ENCODE measurements at places on chromosomes 12 and 14.

DNA sequence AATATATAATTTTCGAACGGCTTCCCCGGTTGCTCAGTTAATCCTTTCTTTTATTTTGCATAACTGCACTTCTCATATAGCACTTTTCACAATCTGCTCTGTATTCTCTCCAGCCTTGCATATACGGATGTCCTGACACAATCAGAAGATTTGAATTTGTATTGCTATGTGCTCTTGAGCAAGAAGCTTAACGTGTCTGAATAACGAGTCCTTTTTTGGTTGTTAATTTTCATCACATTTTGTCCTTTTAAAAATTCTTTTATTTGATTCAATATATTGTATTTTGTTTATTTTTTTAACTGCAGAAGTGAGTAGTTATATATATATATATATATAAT lies 17.6 kb downstream of the A2M start:
- DNase-seq, result no peak

GRCh38 chr14:81416194-81416952 lies 16.2 kb upstream of the STON2 start:
- no peak for DNase-seq

- no peak for DNase-seq
These were observed 89.3 kb downstream of the GARIN6 start for GRCh38 chr12:99736760-99737269.

- no peak for DNase-seq
These were observed 153.9 kb upstream of the RMST start for GRCh38 chr12:97308576-97309198.

GRCh38 chr12:45051572-45052125 lies 750 bp upstream of the DBX2 start:
- no peak for DNase-seq

DNA sequence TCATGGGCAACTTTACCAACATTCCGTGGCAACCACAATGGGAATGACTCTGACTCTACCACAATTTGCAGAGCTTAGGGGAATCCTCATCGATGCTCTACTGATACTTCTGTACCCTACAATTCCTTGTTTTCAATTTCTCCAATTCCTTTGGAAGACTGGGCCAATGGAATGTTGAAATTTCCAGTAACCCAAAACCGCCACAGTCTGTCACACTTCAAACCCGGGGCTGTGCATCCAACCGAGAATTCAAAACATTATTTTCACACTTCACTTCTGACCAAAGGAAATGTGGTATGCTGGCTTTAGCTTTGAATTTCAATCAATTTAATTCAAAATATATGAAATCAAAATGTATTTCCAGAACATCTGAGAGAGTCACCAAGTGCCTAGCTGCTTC lies 951.4 kb downstream of the VRK1 start:
- no peak for DNase-seq

DNA sequence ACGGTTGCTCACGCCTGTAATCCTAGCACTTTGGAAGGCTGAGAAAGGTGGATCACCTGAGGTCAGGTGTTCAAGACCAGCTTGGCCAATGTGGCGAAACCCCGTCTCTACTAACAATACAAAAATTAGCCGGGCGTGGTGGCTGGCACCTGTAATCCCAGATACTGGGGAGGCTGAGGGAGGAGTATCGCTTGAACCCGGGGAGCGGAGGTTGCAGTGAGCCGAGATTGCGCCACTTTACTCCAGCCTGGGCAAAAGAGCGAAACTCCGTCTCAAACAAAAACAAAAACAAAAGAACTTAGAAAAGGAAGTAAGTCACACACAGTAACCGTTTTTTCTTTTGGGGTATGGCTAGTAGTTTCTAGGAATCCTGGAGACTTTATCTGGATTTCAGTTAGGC lies 1.7 kb upstream of the PALS1 start:
- DNase-seq, result no peak

DNA sequence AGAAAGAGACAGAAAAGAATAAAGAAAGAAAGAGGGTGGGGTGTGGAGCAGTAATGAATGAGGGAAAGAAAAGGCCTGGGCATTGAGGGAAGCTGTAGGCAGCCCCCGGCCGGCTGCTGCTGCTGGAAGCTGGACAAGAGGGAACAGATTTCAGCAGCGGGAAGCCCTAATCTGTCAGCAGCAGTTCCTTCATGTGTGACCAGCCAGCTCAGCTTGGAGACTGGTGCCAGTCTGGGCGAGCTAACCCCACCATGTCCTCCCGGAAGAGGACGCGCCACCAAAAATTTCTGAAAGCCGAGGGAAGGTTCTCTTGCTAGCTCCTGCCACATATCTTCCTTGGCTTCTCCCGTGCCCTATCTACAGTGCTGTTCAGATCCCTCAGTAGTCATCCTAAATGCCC lies 236.8 kb downstream of the GRIN2B start:
- DNase-seq, result no peak

GRCh38 chr12:64729909-64730587 lies 29.2 kb downstream of the GNS start:
- DNase-seq, result no peak

DNA sequence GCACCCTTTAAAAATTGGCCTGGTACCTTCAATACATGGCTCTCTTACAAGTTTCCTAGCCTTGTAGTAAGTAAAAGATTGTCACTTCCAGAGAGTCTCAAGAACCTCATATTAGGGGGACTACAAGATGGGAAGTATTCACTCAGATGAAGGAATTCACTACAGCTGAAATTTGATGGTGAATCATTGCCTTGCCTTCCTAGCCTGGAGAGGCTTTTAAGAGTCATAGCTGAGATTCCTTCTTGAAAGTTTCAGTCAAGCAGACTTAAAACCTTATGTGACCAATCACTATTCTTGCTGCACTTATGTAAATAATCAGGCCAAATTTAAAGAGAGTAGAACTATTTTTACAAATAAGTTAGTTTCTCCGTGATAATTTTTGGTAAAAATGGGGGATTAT lies 451.6 kb downstream of the TRHDE start:
- no peak for DNase-seq

DNA sequence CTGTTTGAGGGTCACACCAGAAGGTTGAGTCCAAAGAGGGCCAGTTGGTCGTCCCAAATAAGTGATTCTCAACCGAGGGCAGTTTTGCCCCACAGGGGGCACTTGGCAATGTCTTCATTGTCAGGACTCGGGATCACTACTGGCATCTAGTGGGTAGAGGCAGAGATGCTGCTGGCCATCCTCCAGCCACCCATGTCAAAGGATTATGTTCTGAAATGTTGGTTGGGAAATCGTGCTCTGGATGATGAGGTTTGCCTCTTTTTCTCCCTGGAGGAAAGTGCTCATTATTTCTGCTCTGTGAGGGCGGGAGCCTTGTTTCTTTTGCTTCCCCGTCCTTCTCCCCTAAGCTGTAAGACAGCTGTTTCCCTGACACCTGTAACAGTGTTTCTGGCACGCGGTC lies 3.6 kb downstream of the ZNF839 start:
- DNase-seq, result no peak

- DNase-seq, result no peak
These were observed 56.0 kb downstream of the RASSF3 start for GRCh38 chr12:64666054-64666914.

GRCh38 chr14:101929946-101930345 lies 34.4 kb upstream of the DYNC1H1 start:
- no peak for DNase-seq

GRCh38 chr12:125434936-125435443 lies 369.8 kb downstream of the AACS start:
- DNase-seq, result no peak

DNA sequence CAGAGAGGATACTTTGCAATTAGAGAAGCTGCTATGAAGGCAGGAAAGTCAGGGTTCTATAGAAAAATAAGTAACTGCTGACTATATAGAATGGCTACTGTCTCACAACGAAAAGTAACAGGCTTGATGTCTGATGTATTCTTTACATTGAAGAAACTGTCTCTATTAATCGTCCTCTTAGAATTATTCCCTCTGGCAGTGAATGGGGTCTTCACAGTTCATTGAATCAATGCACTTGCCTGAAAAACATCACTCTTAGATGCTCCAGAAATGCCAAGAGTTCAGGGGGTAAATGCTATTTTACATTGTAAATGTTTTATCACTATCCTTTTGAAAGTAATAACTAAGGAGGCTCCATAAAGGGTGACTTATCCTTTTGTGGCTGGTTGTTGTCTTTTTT lies 37.7 kb upstream of the CRACR2A start:
- DNase-seq, result no peak

DNA sequence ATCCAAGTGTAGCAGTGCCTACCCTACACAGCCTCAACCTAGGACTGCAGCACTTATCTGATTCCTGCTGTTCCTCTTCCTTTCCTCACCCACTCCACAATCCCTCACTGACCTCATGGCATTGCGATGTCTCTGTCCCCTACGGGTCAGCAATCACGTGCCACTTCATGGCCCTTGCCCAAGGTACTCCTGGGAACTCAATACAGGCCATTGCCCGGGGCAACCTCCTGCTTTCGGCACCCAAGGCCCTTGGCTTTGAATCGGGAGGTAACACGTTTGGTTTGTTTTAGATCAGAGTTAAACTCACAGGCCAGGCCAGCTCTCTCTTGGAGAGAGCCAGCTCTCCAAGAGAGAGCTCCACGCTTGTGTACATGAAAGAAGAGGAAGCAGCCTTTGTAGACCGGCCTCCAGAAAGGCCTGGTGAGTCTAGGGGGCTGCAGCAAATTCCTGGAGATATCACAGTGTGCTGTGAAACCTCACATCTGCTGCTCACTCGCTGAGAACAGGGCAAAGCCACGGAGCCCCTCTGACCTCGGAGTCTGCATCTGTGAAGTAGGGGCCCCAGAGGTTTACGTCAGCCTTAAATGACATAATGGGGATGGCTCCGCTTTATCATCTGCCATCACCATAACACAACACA lies 12.2 kb downstream of the CLMN start:
- no peak for DNase-seq

- DNase-seq, result no peak
These were observed 12.3 kb upstream of the DACT1 start for GRCh38 chr14:58625438-58625837.

- DNase-seq, result no peak
These were observed 40.6 kb downstream of the SLC15A4 start for GRCh38 chr12:128783129-128783574.

DNA sequence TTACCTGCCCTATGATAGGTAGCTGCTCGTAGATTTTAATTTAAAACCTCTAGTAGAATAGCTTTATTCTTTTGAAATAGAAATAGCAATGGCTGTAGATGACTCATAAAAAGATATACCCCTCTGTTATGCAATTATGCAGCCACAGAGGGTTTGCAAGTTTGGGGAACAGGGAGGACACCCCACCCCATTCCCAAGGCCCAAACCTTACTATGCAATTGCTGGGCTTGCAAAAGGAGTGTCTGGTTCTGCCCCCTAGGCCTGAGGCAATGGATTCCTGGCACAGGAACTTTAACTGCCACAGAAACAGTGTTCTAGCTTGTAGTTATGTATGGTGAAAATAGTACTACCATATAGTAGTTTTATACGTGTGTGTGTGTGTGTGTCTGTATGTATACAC lies 403.3 kb downstream of the ADAMTS20 start:
- no peak for DNase-seq

DNA sequence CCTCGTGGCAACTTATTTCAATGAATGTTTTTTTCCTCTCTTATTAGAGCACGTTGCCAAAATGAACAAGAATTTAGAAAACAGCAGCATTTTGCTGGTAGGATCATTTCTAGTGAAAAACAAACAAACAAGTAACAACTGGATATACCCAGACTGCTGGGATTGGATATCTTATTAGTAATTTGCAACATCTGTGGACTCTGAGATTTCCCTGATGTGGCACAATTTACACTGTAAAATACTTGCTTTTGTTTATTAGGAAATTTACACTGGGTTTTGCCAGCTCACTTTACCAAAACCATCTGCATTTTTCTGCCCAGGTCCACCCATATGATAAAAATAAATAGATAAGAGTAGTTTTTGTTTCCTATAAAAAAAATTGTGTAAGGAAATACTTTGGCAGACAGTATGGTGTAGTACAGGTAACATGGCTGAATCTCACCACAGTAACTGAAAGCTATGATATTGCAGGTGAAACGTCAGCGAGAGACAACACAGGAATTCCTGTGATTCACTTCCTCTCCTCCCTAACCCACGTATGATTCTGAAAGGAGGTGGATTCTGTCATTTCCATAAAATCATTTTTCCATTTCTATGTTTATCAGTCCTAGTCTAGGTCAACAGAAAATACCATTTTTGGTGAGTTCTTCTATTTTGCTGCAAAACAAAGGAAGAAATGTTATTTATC lies 176.2 kb upstream of the NOVA1 start:
- no peak for DNase-seq

- DNase-seq, result no peak
These were observed 12.8 kb downstream of the MTHFD1 start for GRCh38 chr14:64400829-64401459.

DNA sequence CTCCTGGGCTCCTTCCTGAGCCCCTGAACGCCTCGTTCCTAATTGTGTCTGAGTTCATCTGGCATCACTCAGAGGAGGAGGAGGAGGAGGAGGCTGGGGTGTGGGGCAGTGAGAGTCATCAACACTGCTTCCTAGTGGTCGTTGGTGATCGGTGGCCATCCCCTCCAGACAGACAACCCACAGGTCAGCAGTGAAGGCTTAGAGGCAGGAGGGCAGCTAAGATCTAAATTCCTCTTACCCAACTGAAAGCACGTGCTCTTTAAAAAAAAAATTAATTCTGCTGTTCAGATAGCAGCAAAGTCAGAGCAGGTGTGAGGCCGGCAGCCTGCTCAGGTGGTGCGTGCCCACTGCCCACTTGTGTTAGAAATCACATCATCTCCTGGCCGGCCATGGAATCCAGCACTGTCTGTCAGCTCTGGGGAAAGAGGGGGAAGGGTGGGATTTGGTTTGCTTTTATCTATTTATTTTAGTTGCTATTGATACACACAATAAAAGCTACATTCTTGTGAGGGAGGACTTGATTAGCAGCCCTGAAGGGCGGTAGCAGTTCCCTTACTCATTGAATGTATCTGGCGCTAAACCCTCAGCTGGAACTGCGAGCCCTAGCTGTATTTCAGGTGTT lies 46.6 kb downstream of the PPP2R5C start:
- DNase-seq, result no peak

GRCh38 chr12:53816360-53817020 lies 64.7 kb upstream of the CISTR start:
- DNase-seq, result no peak

DNA sequence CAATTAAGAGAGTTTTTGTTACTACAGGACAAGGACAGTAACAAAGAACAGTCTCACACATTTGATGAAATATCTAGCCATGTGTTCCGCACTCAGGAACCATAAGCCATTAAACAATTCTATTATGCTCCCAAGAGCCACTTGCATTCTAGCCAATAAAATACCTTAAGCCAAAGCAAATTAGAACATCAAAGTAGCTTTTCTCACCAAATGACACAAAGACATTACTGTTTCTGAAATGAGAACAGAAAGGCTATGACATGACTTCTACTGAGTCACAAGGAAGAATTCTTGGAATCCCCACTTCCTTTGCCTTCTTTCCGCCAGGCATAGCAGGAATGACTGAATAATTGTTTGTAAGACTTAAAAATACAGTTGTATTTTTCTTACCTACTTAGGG lies 445.8 kb downstream of the ATP23 start:
- no peak for DNase-seq

DNA sequence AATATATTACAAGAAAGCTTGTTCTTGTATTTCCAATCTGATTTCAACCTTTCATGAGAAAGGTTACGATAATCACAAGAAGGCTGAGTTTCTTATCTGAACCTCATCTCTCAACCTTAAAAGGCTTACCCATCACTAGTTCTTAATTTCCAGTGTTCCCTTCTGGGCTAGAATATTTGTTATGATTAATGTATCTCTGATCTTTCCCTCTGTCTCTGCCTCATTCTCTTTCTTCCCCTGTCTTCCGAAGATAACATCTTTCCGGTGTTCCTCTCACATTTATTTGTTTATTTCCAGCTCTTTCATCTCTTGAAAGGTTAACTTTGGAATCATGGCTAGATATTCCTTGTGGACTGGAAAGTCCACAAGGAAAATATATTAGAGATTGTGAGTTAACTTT lies 255.9 kb downstream of the SLC6A15 start:
- no peak for DNase-seq

Measured in T-helper 17 cell (primary cell).